ENCODE measurements at places on chromosomes 1 and 21.

DNA sequence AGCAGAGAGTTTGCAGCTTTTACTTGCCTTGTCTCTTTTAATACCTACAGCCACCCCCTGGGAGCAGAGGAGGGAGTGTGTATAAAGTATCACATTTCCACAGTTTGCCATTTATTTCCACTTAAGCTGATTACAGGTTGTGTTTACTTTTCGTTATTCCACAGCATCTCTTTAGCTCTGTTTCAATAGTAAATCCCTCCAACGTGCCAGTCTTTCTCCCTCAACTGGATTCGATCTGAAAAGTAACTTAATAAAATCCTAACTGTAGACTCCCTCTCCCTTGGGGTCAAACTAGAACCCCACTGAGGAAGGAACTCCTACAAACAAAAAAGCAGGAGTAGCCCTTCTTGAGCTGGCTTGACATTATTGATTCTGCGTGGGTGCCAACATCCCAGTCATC, 3.1 kb upstream of the FCGR2A start:
- no peak for DNase-seq

GRCh38 chr1:40140211-40140973, 20.8 kb upstream of the RLF start:
- DNase-seq: no peak

GRCh38 chr1:21955058-21955457, 17.9 kb upstream of the HSPG2 start:
- DNase-seq: no peak

DNA sequence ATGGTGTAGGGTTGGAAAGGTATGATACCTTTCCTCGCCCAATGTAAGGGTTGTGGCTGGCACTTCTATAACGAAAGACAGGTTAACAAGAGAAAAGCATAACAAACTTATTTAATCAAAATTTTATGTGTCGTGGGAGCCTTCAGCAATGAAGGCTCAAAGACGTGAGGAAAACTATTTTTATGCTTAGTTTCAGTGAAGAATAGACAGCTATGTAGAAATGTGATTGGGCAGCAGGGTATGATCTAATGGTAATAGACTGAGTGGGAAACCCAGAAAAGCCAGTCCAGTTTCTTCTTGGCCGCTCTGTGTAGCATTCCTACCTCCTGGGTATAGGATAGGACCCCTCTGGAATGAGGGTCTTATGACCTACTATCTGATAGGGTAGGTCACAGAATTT, 464.7 kb downstream of the ADGRL2 start:
- no peak for DNase-seq

GRCh38 chr1:107794571-107794970, 170.4 kb downstream of the VAV3 start:
- no peak for DNase-seq

GRCh38 chr21:17270229-17270628, 242.6 kb upstream of the CXADR start:
- DNase-seq: peak; percentile 36

DNA sequence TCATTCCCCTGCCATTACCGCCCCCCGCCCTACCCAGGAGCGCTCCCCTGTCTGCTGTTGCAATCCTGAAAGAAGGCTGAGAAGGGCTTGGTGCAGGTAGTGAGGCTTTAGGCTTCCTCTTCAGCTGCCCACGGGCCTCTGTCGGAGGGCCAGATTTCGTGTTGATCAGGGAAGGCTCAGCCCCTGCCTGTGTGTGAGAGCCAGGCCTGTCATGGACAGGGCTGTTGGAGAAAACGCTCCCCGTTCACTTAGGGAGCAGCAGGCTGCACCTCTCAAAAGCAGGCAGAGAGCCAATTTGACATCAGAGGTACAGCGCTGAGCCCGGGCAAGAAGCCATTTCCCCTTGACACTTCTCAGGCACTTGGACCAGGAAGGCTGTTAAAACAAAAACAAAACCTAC, 19.0 kb downstream of the TEX35 start:
- DNase-seq: no peak

DNA sequence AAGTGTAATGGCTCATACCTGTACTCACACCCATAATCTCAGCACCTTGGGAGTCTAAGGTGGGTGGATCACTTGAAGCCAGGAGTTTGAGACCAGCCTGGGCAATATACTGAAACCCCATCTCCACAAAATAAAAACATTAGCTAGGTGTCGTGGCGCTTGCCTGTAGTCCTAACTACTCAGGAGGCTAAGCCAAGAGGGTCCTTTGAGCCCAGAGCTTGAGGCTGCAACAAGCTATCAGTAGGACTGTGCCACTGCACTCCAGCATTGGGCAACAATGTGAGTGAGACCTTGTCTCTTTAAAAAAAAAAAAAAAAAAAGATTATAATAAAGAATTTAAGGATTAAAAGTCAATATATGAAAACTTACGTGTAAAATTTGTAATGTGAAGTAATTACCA, 11.7 kb downstream of the BPNT1 start:
- DNase-seq: no peak

- DNase-seq: no peak
Observed at GRCh38 chr1:30253807-30254440, 469.5 kb downstream of the MATN1 start.

GRCh38 chr1:226779561-226779960, 40.5 kb upstream of the ITPKB start:
- no peak for DNase-seq

DNA sequence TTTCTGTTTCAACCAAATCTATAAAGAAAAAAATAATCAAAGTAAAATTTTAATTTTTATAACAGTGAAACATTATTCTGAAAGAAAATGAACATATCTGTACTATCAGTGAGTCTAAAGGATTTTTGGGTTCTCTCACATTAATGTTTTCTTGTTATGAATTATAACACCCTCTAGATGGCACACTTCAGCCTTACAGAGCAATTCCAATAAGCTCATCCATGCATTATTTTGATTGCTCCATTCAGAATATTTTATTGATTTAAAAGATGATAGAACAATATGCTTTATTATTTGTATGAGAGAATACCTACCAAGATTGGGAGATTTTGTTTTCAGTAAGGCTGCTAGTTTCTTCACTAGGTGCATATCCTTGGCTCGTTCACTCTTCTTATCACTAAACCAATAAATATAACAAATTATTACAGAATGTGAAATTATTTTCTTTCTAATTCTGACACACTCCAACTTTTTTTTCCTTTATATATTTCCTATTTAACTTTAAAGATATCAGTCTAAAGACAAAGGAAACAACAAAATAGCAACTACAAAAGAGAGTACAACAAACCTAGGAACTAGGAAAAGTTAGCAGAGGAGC, 82.4 kb downstream of the RAB3GAP2 start:
- DNase-seq: peak; percentile 9

GRCh38 chr1:175597969-175598765, 145.2 kb downstream of the TNR start:
- no peak for DNase-seq

GRCh38 chr1:152725261-152725660, 17.3 kb downstream of the LCE4A start:
- no peak for DNase-seq
